ENCODE measurements at places on chromosomes 6 and 20. TPM values are rescaled to one million over a fixed set of nuclear protein-coding genes. Genes with fewer than 3 reads are reported as not detected.

- H3K27ac ChIP-seq, result peak overlapping the region; percentile 68
- H3K4me3 ChIP-seq, result no peak overlapping the region
- H3K4me1 ChIP-seq, result peaks cover 72% of the 10 kb centered on the region
- no peaks in the 10 kb centered on the region for H3K27me3 ChIP-seq
- no peak for DNase-seq
These were observed 93.9 kb downstream of the ARID1B start for GRCh38 chr6:156870924-156871539.

The OXT gene
- total RNA-seq, result not detected

The DEFB125 gene
- not detected for total RNA-seq

GRCh38 chr6:148747145-148747470 lies 278 bp downstream of the UST start:
- peaks cover 4% of the 10 kb centered on the region for H3K27me3 ChIP-seq
- peak overlapping the region; percentile 71 for H3K4me3 ChIP-seq
- peaks cover 16% of the 10 kb centered on the region for H3K4me1 ChIP-seq
- no peaks in the 10 kb centered on the region for H3K36me3 ChIP-seq
- DNase-seq, result peak; percentile 29
- peak overlapping the region; percentile 20 for H3K27ac ChIP-seq

The TUBB1 gene
- not detected for total RNA-seq

DNA sequence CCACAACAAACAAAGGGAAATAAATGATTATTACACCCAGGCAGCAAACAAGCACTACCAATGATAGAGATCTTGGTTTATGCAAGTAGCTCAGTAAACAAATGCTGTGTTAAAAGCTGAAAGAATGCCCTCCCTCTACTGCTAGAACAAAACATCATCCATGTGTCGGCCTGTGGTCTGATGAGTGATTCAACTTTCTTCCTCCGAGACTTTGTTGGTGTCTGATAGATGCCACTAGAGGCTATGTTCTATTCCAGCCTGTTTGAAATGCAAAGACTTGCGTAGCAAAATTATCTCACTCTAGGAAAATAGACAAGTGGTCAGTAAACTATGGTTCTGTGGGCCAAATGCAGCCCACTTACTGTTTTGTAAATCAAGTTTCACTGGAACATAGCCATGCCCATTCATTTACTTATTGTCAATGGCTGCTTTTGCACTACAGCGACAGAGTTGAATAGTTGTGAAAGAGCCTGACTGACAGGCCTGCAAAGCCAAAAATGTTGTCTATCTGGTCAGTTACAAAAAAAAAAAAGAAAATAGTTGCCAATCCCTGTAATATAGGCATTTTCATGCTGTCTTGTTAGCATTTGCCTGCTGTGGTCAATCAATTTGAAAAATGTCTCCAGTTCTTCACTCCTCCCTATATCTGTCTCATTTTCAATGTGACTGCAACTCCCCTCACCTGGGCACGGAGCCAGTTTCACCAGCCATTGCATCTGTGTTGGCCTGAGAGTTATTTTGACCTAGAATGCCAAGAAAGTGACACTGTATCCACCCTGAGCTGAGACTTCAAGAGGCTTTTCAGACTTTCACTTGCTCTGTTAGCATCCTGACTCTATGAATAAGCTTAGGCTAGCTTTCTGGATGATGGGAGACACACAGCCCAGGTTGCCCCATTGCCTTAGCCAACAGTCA lies 544.6 kb upstream of the BTBD3 start:
- no peak overlapping the region for H3K27ac ChIP-seq
- no peak for DNase-seq
- no peaks in the 10 kb centered on the region for H3K36me3 ChIP-seq
- peaks cover 6% of the 10 kb centered on the region for H3K4me1 ChIP-seq

The PPDPF gene
- total RNA-seq, result 50.2 TPM
